Cardiac septum (tissue), 1 donor: ENCODE measurements at places on chromosomes 16 and 17. TPM values are rescaled to one million over a fixed set of nuclear protein-coding genes. Genes with fewer than 3 reads are reported as not detected.

The CCL13 gene
- 0.97 TPM for total RNA-seq

The GNGT2 gene
- total RNA-seq = 1.2 TPM

DNA sequence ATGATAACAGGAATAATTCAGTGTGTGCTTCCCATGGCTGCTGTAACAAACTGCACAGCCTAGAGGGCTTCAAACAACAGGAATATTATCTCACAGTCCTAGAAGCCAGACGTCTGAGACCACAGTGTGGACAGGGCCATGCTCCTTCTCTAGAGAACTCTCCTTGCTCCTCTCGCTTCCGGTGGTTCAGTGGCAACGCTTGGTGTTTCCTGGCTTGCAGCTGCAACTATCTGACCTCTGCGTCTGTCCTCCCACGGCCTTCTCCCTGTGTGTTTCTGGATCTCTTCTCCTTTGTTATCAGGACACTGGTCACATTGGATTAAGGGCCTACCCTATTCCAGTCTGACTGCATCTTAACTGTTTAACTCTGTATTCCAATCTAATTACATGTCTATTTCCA lies 414.3 kb downstream of the MAF start:
- DNase-seq = no peak

GRCh38 chr17:21174186-21174585 lies 39.8 kb downstream of the TMEM11 start:
- no peak for DNase-seq

- DNase-seq = no peak
These were observed 21.4 kb downstream of the WNT3 start for GRCh38 chr17:46796956-46797530.
